ENCODE measurements at places on chromosomes 6 and 20.

DNA sequence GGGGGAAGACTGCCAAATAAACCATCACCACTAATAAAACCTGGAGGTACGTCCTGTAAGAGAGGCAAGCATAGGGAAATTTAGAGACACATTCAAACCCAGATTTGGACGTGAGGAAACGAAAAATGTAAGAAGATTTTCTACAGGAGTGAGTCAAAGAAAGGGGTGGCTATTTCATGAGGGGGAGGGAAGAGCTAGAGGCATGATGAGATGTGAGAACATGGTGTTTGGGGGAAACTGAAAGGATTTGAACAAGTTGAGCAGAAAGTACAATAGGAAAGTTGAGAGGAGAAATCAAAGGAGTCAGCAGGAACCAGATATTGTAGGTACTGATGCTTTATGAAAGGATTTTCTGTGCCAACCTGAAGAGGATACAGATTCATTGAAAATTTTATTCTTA lies 179.1 kb upstream of the HS3ST5 start:
- no peak for DNase-seq

DNA sequence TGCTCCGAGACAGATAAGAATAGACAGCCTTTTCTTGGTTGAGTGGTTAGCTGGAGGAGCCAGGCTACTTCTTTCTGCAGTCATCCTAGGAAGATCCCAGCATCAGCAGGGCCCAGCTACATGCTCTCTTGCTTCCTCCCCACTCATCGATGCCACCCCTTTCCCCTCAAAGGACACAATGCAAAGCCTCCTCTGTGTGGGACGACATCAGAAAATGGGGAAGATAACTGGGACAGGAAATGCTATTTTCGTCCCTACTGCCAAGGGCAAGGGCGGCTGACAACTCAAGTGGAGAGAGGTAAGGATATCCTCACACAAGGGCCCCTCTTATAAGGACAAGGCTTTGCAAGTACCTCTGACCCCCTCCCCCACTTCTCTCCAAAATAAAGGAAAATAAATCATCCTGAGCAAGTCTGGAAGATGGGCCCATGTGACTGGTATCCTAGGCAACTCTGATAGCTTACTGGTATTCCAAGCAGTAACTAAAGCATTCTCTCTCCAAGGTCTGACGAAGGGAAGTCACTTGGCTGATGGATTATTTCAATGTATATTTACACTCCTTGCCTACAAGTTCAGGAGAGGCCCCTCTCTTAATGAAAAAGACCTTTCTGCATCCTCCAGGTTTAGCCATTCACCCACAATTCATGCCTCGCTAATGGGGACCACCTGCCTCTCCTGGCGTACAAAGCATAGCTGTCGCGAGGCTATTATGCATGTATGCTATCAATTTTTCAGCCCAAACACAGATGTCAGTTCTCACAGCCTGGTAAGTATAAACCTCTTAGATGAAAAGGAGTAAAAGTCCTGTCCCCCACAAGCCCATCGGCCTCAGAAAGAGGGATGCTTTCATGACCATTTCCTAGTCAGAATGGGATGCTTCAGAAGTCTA lies 11.3 kb downstream of the ELMO2 start:
- DNase-seq, result no peak

- no peak for DNase-seq
Measured at GRCh38 chr6:28673787-28674671, 148.3 kb downstream of the GPX5 start.

DNA sequence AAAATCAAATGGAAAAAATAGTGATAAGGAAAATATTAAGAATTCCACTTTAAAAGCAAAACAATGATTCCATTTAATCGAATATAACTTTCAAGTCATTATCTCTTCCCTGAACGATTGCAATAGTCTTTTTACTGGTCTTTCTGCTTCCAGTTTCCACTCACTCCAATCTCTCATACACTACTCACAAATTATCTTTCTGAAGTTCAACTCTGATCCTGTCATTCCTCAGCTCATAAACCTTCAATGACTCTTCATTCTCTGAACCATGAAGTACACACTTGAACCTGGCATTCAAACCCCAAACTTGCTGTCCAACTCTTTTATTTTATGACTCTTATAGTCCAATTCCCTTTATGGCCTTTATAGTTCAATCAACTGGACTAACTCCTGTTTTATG lies 304.1 kb upstream of the TCF21 start:
- no peak for DNase-seq

DNA sequence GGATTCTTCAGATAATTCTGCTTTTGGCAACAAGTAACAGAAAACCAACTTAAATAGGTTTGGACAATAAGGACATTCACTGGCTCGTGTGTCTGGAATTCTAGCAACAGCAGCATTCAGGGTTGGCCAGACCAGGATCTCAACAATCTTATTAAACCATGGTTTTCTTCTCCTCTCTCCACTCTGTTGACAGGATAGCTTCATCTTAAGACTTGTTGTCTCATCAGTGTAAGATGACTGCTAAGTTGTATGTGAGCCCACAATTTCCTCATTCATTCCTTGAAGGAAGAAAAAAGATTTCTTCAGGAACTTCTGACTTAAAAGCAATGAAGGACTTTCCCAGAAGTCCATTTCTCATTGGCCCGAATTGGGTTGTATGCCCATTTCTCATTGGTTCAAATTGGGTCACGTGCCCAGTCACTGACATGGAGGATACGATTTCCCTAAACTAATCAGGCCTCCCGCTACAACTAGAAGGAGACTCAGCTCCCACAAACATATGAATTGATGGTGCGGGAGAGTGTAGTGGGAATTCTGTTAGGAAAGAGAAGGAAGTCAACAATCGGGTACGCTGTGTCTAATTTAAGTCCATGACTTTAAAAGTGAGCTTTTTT lies 83.7 kb downstream of the SLC22A3 start:
- no peak for DNase-seq

All from NCI-H1048 (cell line).